ENCODE measurements at places on chromosomes 2 and 18.

DNA sequence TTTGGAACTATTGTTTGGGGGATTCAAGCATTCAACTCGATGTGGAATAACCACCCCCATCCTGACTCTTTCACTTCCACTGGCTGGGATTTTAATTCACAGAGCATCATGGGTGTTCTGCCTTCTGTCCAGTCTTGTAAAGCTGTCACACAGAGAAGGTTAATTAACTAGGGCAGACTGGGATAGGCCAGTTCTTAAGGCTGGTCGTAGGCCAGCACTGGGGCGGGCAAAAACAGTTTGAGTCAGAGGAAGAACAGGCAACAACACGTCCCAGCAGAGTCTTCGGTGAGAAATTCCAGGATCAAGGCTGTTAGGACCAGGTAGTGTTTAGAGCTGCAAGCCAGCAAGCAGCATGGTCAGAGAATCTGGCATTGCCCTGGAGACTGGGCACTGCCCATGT lies 4.0 kb upstream of the RNF152 start:
- DNase-seq = no peak

GRCh38 chr18:47175283-47175897 lies 774 bp downstream of the IER3IP1 start:
- no peak for DNase-seq

- no peak for DNase-seq
Observed at GRCh38 chr18:74679006-74679678, 81.5 kb downstream of the ZNF407 start.

- no peak for DNase-seq
Observed at GRCh38 chr2:223147431-223147830, 95.4 kb downstream of the KCNE4 start.

GRCh38 chr2:39665811-39666490 lies at the start of gene TMEM178A:
TMEM178A (plus strand) TSS chr2:39665917; CDS start chr2:39665975, 58 bp downstream.
- no peak for DNase-seq

DNA sequence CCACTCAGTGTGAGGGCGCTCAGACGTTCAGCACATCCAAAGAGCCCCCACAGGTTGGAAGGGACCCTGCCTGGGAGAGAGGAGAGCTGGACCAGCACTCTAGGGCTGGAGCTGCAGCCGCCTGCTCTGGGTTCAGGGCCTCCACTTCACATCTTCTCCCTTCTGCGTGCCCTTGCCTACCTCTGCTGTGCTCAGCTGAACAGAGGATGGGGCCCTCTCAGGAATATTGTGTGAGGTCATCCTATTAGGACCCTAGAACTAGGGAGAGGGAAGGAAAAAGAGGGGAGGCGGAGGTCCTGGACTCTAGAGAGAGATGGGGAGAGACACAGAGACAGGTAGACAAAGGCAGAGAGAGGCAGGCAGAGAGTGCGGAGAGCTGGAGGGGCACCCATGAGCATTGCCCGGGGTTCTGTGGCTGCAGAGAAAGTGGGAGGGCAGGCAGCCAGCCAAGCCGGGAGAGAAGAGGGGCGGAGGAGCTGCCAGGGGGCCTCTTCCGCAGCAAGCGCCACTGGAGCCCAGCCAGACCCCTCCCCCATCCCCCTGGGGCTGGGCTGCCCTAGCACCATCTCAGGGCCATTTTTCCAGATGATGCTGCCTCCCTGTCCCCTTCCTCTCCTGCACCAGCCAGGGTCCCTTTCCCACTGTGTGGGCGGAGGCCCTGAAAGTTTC lies 8.3 kb upstream of the TNS1 start:
- DNase-seq = no peak

- no peak for DNase-seq
Observed at GRCh38 chr2:77457665-77458064, 64.5 kb downstream of the LRRTM4 start.

GRCh38 chr2:16186661-16187481 lies 246.5 kb downstream of the MYCN start:
- no peak for DNase-seq

- peak; percentile 45 for DNase-seq
Observed at GRCh38 chr2:7097353-7097895, 180.2 kb downstream of the RNF144A start.

DNA sequence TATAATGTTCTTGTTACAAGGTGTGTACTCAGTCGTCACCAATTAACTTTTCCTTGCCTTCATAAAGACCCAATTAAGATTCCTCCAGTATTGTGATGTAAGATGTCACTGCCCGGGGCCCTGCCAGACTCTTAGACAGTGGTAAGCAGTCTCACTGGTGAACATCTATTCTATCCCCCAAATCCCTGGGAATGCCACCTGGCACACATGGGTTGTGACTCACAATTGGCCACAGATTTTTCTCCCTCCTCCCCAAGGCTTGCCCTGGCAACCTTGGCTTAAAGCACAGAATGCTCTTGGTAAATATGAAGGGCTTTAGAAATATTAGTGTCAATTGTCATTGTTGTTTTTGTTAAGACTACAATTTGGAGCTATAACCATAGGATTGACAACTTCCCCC lies 287.9 kb downstream of the ETAA1 start:
- no peak for DNase-seq

DNA sequence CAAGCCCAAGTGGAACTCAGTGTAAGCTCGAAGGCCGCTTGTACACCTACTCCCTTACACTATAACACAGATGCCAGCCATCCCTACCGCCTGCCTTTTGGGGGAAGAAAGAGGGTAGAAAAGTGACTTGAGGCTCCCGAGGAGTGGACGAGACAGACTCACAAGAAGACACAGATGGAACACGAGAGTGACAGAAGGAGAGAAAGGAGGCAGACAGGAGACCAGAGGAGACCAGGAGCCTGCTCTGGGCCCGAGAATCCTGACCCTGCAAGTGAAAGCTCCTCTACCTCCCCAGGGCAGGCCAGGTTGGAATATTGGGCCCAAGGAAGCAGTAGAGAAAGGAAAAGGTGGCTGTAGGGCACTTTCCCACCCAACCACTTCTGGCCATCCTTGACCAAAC lies 23.4 kb upstream of the TNS1 start:
- DNase-seq = no peak

DNA sequence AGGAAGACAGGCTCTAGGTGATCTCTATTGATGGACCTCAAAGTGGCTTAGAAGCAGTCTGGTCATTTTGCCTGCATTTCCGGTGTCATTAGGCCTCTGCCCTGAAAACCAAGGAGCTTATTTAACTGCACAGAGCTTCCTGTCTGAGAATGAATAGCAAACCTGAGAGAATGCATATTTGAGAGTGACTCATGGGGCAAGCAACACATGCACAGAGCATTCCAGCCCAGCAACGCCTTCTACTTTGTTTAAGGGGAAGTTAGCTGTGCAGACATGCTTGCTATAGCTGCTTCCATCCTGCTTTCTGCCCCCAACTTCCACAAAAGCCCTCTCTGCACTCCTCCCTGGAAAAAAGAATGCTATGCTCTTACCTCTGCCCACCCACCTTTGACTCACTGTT lies 232.8 kb downstream of the GRB14 start:
- no peak for DNase-seq

GRCh38 chr2:5720426-5720825 lies 28.2 kb downstream of the SOX11 start:
- DNase-seq = no peak

DNA sequence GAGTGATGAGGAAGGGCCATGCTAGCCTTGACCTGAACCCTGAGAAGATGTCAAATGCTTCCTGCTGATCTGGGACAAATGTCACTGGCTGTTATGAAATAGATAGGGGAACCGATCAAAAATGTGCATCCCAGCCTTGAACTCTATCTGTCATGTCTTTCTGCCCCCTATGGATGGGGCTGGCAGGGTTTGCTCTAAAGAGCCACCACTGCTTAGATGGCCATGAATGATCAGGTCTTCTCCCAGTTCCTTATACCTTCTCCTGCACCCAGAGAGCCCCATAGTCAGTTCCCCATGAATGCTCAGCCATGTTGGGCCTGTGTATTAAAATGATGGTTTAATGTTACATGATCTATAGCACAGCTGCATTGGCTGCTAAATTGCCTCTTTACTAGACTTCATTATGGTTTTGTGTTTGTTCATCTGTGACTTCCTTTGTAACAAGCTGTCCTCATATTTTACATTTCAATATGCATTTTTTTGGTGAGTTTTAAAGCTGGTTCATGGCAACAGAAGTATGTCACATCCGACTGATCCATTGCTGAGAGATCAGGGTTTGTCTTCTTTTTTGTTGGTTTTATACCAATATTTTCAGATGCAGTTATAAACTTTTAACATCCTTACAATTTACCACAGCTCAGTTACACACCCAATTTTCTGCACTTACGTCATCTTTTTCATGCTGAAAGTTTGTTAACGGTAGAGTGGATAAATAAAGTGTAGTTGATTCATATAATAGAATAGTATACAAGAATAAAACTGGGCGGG lies 56.3 kb upstream of the SMAD2 start:
- no peak for DNase-seq

GRCh38 chr2:204023088-204023487 lies 86.5 kb downstream of the ICOS start:
- DNase-seq = no peak

GRCh38 chr2:235901243-235901642 lies 266.9 kb downstream of the GBX2 start:
- no peak for DNase-seq

- DNase-seq = no peak
Observed at GRCh38 chr2:29560566-29560965, 360.8 kb downstream of the ALK start.

DNA sequence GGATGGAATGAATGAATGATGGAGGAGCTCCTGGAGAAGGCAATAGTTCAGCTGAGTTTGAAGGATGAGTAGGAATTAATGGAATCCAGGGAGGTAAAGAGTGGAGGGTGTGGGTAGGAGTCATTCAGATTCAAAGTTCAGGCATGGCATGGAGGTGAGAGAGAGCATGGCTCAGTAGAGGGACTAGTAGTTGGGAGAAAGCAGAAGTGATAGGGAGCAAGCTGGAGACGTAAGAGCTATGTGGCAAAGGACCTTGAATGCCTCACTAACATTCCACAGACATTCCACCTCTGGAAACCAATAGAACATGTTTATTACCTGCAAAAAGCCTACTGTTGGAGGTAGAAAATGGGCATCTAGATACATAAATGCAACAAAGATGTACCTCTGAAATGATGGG lies 170.1 kb downstream of the HAUS1 start:
- no peak for DNase-seq

- DNase-seq = no peak
Observed at GRCh38 chr2:67674668-67675067, 277.5 kb downstream of the ETAA1 start.

DNA sequence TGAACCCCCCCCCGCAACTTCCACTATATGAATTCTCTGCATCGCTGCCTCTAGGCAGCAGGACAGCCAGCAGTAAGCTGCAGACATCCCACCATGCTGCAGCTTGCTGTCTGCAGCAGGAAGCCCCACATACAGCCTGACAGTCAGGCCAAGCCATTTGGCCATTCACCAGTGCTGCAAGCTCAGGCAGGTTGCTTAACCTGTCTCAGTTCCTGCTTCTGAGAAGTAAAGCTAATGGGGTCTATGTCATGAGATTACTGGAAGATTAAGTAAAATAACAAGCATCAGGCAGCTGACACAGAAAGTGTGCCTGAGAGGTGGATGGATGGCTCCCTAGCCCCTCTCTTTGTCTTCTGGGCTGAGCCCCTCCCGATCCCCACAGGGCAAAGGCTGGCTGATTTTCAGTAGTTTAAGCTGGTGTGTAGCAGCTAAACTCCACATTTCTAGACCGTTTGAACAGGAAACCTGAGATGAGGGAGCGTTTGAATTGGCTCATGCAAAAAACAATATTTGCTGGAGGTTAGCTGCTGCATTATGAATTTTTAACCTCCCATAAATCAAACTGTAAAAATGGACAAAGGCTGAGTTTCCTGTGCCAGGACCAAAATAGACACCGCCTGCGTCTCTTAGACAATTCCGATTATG lies 193.8 kb upstream of the ARL4C start:
- DNase-seq = no peak

DNA sequence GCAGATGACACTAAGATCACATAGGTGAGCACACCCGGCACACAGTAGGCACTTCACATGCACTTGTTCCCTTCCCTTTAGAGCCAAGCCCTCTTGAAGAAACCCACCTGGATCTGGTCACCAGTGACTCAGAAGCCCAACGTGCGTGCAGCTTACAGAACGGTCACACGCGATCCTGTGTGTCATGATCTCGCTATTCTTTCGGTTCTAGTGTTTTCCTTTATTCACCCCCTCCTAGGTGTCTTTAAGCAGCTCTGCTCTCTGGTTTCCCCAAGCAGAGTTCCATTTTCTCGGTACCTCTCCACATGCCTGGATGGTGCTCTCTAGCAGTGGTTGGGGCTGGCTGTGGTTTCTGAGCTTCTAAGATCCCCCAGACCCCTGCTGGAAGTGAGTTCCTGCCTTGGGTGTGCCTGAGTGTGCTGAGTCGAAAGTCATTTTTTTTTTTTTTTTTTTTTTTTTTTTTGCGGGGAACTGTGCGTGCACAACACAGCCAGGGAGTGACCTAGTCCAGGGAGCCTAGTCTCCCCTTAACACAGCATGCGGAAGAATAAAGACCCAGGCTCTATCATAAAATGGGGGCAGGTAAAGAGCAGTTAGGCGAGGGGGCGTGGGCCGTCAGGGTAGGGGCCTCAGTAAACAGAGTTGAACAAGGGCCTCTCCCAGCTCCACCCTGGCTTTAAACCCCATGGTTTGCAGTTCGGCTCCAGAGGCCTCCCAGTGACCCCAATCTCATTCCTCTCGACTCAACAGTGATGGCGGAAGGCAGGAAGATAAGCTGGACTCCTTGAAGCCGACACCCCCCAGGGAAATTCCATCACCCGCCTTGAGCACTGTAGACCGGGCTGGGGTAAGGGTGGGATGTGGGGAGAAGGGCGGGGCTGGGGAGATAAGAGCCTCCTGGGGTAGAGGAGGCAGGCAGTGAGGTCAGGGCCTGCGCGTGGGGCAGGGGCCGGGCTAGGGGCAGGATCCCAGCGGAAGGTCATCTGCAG lies 29.8 kb upstream of the DNMT3A start:
- no peak for DNase-seq

- no peak for DNase-seq
Observed at GRCh38 chr2:100561191-100561590, 1.6 kb upstream of the PDCL3 start.

DNA sequence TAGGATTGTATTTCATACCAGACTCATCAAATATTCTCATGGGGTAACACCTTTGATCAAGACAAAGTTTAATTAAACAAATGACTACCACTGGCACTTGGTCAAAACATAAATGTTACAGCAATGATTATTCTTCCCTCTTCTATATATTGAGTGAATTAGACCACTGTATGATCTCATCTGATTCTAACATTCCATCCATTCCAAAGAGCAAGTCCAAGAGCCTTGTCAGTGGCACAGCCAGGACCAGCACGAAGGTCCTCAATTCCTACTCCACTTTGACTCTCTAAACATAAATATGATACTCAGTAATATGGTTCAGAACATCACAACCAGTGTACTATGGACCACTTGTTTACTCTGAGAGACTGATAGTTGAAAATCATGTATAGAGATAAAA lies 86.4 kb downstream of the AP1S3 start:
- DNase-seq = no peak

GRCh38 chr2:23530206-23530908 lies 145.4 kb downstream of the KLHL29 start:
- DNase-seq = no peak
